ENCODE measurements at places on chromosomes 7 and 10.

- DNase-seq: no peak
These were observed 25.3 kb downstream of the ADD3 start for GRCh38 chr10:110032801-110033700.

- no peak for DNase-seq
These were observed 278.5 kb upstream of the NPY start for GRCh38 chr7:24005517-24005916.

DNA sequence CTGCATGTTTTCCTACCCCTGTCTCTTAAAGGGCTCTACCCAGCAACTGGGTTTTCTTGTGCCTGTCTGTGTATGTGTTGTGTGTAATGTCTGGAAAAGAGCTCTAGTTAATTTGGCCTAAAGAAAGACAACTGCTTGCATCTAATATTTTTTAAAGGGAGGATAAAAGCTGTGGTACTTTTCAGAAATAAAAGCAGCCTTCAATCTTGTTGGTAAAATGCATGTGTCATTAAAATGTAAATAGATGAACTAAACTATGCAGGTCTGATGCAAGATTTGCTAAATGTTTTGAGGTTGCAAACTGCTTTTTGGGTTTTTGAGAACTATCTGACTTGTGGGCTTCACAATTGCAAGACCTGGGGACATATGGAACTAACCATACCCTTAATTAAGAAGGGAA, 445.3 kb downstream of the HTR7 start:
- no peak for DNase-seq

DNA sequence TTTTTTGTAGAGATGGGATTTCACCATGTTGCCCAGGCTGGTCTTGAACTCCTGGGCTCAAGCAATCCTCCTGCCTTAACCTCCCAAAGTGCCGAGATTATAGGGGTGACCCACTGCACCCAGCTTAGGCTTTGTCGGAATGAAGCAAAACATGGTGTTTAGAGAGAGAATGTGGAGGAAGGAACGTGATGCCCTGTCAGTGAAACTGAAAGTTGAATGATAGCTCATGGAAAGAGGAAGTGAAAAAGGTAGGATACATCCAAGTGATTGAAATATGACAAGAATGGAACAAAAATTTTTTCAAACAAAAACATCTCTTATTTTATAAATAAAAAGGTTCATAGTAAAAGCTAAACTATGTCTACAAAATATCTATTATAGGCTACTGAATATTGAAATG, 5.9 kb downstream of the AKAP9 start:
- DNase-seq: no peak

- no peak for DNase-seq
These were observed 1244.3 kb downstream of the REEP3 start for GRCh38 chr10:64765498-64765897.

GRCh38 chr7:32761451-32762205, 129.9 kb downstream of the KBTBD2 start:
- no peak for DNase-seq
